ENCODE measurements at places on chromosomes 6 and 20.

DNA sequence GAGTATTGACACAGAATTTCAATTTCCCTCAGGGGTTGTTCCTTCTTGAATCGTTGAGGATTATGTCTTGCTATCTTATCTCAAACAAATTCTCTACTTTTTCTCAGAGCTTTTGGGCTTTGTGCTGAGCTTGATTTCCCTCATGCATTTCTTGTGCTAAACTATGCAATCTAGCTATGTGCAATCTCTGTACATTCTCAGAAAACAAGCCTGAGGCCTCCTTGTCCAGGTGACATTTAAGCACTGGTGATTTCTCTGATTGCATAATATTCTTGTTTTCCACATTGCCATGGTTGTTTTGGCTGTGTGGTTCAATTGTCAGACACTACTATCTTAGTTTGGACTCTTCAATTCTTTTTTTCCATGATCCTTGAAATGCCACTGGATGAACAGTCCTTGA is 81.2 kb upstream of the MAN1A1 start:
- no peak for DNase-seq

DNA sequence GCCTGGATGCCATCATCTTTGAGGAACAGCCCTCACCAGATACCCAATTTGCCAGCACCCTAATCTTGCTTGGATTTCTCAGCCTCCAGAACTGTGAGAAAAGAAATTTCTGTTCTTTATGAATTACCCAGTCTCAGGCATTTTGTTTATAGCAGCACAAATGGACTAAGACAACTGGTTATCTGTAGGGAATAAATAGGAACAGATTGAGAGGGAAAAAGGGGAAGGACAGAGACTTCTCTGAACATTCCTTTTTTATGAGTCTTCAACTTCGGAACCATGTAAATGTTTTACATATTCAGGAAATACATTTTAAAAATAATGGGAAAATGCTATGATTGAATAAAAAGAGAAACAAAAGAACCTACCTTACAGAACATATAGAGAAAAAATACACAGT is 20.9 kb downstream of the KCTD20 start:
- no peak for DNase-seq

GRCh38 chr6:142810952-142811514 is 133.9 kb downstream of the HIVEP2 start:
- DNase-seq = no peak

GRCh38 chr6:4220558-4220957 is 85.2 kb upstream of the ECI2 start:
- DNase-seq = no peak

GRCh38 chr6:126880964-126881363 is 237.5 kb upstream of the RSPO3 start:
- no peak for DNase-seq

GRCh38 chr6:6971369-6971768 is 136.4 kb upstream of the RREB1 start:
- no peak for DNase-seq

- DNase-seq = no peak
Measured at GRCh38 chr6:100023798-100024197, 29.8 kb upstream of the MCHR2 start.

- no peak for DNase-seq
Measured at GRCh38 chr20:58000861-58001260, 227.6 kb downstream of the ANKRD60 start.

- DNase-seq = no peak
Measured at GRCh38 chr6:162704001-162704400, 23.6 kb downstream of the PRKN start.

GRCh38 chr6:53044071-53044470 is 21.1 kb upstream of the FBXO9 start:
- no peak for DNase-seq

- DNase-seq = peak; percentile 84
Measured at GRCh38 chr6:34391786-34392496, 528 bp downstream of the NUDT3 start.

- no peak for DNase-seq
Measured at GRCh38 chr20:9071976-9072726, 3.3 kb downstream of the PLCB4 start.

DNA sequence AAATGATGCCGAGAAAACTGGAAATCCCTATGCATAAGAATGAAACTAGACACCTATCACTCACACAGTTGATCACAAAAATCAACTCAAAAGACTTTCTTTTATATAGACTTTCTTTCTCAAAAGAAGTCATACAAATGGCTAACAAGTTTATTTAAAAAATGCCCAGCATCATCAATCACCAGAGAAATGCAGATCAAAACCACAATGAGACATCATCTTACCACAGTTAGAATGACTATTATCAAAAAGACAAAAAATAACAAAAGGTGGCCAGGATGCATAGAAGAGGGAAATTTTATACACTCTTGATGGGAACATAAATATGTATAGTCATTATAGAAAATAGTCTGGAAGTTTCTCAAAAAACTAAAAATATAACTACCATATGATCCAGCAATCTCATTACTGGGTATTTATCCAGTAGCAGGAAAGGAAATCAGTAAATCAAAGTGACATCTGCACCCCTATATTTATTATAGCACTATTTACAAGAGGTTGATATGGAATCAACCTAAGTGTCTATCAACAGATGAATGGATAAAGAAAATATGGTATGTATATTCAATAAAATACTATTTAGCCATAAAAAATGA is 3.4 kb upstream of the RNF217 start:
- DNase-seq = no peak

DNA sequence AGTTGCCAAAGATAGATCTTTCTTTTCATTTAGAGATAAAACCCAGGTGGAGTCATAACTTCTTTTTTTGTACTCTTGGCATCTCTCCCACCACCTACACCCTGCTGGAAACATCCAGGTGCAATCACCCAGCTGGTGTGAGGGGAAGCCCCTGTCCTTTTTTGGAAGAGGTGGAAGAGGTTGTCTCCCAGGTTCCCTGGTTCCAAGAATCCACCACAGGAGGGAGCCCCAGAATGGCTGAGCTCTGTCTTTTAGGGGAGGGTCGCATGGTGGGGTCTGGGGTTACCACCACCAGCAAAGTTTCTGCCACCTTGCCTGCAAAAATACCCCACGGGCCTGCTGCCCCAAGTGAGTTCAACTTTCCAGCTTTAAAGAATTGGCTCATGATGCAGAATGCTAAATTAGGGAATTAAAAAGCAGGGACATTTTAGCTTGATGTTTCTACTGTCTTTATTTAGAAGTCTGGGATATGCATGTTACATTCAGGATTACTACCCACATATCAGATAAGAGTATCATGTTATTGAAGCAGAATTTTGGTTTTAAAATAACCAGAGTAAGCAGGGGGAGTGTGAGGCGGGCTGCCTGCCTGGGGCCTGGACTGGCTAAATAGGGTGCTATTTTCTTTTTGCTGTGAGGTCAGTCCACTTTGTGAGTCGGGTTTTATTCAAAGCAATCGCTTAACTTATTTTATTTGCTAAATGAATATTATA is 11.0 kb downstream of the SMOC2 start:
- no peak for DNase-seq

GRCh38 chr20:34915749-34916455 is 39.5 kb downstream of the ACSS2 start:
- no peak for DNase-seq

- DNase-seq = no peak
Measured at GRCh38 chr20:43812216-43812615, 85.4 kb upstream of the GTSF1L start.

DNA sequence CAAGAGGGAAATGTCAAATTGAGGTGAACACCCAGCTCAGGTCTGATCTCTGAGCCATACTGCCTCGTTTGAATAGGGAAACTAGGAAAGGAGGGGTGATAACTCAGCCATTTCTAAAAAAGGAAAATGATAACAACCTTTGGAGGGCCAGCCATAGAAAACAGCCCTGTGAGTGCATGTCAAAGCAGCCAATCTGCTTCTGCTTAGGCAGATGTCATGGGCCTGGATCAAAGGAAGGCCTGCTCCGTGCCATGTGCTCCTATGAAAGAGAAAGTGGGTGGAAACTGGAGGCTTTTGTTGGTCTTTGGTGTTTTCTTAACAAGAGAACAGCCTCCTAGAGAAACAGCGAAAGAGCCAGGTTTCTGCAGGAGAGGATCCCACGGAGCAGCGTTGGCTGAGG is 428.0 kb downstream of the DHX35 start:
- DNase-seq = no peak

- no peak for DNase-seq
Measured at GRCh38 chr6:38172739-38173410, 353.3 kb downstream of the ZFAND3 start.

DNA sequence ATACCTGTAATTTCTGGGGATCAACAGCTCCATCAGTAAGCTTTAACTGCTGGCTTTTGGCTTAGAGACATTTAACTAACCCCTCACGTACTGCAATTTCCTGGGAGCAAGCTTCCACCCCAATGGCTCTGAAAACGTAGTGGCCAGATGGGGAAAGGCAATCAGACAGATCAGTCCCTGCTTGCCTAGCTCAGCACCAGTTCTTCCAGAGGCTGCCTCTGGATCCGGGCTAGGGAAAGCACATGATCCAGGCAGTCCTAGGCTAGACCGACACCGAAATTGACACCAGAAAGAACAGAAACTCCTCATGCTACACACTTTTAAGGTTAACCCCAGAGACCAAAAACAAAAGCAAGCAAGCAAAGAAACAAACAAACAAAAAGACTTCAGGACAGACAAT is 13.3 kb downstream of the PREP start:
- DNase-seq = no peak

DNA sequence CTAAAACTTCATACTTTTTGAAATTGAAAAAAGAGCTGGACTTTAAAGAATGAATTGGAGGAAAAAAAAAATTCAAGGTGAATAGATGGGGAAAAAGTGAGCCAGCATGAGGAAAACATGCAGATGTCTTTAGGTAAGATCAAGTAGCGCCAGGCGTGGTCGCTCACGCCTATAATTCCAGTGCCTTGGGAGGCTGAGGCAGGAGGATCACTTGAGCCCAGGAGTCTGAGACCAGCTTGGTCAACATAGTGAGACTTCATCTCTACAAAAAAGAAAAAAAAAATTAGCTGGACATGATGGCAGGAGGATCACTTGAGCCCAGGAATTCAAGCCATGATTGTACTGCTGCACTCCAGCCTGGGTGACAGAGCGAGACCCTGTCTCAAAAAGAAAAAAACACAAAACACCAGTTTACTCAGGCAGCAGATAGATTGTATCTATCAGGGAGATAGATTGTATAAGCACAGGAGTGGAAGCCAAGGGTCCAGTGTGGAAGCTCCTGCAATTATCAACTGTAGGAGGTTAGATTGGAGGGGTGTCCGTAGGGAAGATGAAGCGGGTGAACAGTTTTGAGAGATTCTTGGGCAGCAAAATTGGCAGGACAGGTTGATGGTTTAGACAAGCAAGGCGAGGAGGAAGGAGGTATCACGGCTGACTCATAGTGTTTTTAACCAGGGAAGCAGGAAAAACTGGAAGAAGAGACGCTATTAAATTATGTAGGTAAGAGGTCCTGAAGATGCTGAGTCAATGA is 97.6 kb upstream of the ZNF217 start:
- no peak for DNase-seq

- DNase-seq = no peak
Measured at GRCh38 chr6:119481976-119482375, 132.4 kb upstream of the MAN1A1 start.

- DNase-seq = no peak
Measured at GRCh38 chr6:105526225-105526872, 123.5 kb upstream of the PREP start.

- DNase-seq = no peak
Measured at GRCh38 chr6:116518621-116519368, 7.4 kb downstream of the CALHM5 start.
